ENCODE measurements at places on chromosomes 1 and 21. TPM values are rescaled to one million over a fixed set of nuclear protein-coding genes. Genes with fewer than 3 reads are reported as not detected.

Gene ATP1A2
- not detected for total RNA-seq

Gene FCRL4
- total RNA-seq = not detected

Gene FMO1
- total RNA-seq = not detected

Gene SPATA46
- not detected for total RNA-seq

Gene ARHGEF16
- total RNA-seq = not detected

Gene C8B
- total RNA-seq = not detected

Gene GNB1
- 409 TPM for total RNA-seq

Gene ARHGAP29
- total RNA-seq = 0.07 TPM

Gene CENPS
- total RNA-seq = 12.8 TPM

Gene SPRR2G
- not detected for total RNA-seq

Gene GBP6
- 4.2 TPM for total RNA-seq

Gene GJA8
- total RNA-seq = not detected

Gene OR2T33
- total RNA-seq = not detected

Gene RHD
- total RNA-seq = not detected

Gene NCAM2
- not detected for total RNA-seq

Gene TRIM46
- 19.8 TPM for total RNA-seq

Gene RPE65
- total RNA-seq = not detected

Gene ANGPTL7
- not detected for total RNA-seq

Gene TDRD10
- total RNA-seq = not detected

Gene JAM2
- 0.49 TPM for total RNA-seq

Gene FAM78B
- 0.86 TPM for total RNA-seq

Gene NHLH1
- total RNA-seq = 0.93 TPM

Gene C2CD4D
- 0.83 TPM for total RNA-seq

Gene UBXN10
- total RNA-seq = 1.4 TPM

Gene POU3F1
- total RNA-seq = 0.22 TPM

Gene WDR3
- total RNA-seq = 34.6 TPM

Gene MAGI3
- total RNA-seq = 5.5 TPM

Gene KRTAP25-1
- not detected for total RNA-seq

Gene RNU1-3
- 2,251 TPM for total RNA-seq

Gene KRTAP19-1
- total RNA-seq = not detected

Gene MRPS15
- total RNA-seq = 83.0 TPM

Gene CRP
- not detected for total RNA-seq

Gene CYP4X1
- total RNA-seq = not detected

Gene ZNF683
- 0.34 TPM for total RNA-seq

Measured in T-helper 1 cell treated with Interleukin-12 subunit alpha and Interleukin-12 subunit beta and Interleukin-4 antibody, amounts not matched to agents 30 ng/mL and 1 ng/mL, for 36 hours (primary cell).